Hematopoietic multipotent progenitor cell treated with erythropoietin and hydrocortisone succinate and interleukin-3 and kit ligand, for 15 days (in vitro differentiated cells): ENCODE measurements at places on chromosomes 4 and X.

GRCh38 chrX:22383988-22384387 lies 111.3 kb downstream of the CBLL2 start:
- DNase-seq, result no peak

- DNase-seq, result no peak
These were observed 113.6 kb upstream of the TEX13C start for GRCh38 chrX:125205918-125206665.

DNA sequence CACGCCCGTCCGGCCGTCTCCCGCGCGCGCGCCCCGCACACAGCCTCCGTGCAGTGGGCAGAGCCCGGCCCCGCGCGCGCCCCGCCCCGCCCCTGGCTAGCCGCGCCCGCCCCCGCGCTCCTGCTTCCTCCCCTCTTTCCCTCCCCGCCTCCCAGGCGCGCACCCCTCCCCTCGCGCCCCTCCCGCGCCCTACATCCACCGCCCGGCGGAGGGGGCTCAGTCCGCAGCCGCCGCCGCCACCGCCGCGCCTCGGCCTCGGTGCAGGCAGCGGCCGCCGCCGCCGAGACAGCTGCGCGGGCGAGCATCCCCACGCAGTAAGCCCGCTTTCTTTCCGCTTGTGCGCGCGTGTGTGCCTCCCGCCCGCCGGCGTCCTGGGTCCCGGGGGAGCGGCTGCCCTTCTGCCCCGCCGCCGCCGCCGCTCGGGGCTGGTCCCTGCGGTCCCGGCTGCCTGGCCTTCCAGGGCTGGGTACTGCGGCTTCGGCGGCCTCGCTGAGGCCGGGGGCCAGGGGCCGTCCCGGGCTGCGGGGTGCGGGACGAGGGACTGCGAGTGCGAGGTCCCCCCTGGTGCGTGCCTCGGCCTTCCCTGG lies at the start of gene FHL1:
FHL1 (plus strand) TSS at position 219 of the 587 bp plus-strand sequence.
- DNase-seq, result no peak

DNA sequence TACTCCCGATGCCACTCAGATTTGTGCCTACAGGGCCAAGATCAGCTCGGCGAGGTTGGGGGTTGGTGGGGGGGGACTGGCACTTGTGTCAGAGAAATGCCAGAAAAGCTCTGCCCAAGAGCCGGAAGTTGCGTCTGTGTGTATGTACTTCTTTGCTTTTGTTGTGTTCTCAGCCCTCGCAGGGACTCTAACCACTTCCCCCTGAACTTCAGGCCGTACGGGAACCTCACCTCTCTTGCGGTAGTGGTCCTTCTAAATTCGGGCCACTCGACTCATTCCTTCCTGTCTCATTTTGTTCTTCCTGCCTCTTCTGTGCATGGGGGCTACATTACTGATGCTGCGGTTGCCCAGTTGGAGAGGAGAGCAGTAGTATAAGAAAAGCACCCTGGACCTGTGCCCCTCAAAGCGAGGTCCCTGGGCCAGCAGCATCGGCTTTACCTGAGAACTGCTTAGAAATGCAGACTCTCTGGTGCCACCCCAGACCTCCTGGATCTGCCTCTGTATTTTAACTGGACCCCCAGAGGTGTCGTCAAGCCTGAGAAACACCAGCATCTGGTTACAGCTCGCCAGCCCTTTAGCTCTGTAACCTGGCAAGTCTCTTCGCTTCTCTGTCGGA lies 146.3 kb upstream of the RPS6KA3 start:
- DNase-seq, result no peak

- no peak for DNase-seq
These were observed 139.2 kb downstream of the SHOX start for GRCh38 chrX:769796-770195.

DNA sequence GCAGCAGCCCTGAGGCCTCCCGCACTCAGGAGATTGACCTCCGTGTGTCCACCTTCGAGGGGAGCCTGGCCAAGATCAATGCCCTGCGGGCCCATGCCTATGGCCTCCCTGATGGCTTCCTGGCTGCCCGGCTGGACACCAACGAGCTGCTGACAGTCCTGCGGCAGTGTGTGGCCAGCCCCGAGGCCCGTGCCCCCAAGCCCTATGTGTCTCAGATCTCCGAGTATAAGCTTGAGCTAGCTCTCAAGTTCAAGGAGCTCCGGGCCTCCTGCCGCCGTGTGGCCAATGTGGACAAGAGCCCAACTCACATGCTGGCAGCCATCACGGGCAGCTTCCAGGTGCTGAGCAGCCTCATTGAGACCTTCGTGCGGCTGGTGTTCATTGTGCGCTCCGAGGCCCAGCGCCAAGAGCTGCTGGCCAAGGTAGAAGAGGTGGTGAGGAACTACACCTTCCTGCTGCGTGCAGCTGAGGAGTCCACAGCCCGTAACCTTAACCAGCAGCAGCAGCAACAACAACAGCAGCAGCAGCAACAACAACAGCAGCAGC lies 25.5 kb upstream of the PRPS1 start:
- no peak for DNase-seq

GRCh38 chrX:150616179-150616862 lies 47.9 kb downstream of the MTM1 start:
- DNase-seq, result no peak

- DNase-seq, result no peak
These were observed 49.2 kb downstream of the PDS5A start for GRCh38 chr4:39928538-39928937.

GRCh38 chrX:17567187-17567586 lies 170.1 kb upstream of the SCML1 start:
- no peak for DNase-seq

GRCh38 chrX:25968920-25969319 lies 169.2 kb upstream of the MAGEB18 start:
- DNase-seq, result no peak

- DNase-seq, result no peak
These were observed 537.4 kb upstream of the PCDH7 start for GRCh38 chr4:30182786-30183185.

GRCh38 chr4:168604496-168605373 lies 107.9 kb downstream of the PALLD start:
- no peak for DNase-seq

DNA sequence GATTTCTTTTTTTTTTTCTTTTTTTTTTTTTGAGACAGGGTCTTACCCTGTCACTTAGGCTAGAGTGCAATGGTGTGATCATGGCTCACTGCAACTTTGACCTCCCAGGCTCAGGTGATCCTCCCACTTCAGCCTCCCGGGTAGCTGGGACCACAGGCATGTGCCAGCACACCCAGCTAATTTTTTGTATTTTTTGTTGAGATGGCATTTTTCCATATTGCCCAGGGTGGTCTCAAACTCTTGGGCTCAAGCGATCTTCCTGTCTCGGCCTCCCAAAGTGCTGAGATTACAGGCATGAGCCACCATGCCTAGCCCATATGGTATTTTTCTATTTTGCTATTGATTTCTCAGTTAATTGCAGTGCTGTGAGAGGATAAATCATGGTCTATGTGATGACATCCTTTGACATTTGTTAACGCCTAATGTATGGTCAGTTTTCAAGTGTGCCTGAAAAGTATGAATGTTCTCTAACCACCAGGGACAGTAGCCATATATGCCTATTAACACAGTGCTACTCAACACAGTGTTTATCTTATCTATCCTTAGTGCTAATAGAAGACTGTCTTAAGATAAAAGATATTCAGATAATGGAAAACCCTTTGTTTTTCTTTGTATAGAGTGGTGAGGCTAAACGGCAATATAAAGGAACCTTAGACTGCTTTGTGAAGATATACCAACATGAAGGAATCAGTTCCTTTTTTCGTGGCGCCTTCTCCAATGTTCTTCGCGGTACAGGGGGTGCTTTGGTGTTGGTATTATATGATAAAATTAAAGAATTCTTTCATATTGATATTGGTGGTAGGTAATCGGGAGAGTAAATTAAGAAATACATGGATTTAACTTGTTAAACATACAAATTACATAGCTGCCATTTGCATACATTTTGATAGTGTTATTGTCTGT lies 9.1 kb upstream of the HSPA4L start:
- no peak for DNase-seq

DNA sequence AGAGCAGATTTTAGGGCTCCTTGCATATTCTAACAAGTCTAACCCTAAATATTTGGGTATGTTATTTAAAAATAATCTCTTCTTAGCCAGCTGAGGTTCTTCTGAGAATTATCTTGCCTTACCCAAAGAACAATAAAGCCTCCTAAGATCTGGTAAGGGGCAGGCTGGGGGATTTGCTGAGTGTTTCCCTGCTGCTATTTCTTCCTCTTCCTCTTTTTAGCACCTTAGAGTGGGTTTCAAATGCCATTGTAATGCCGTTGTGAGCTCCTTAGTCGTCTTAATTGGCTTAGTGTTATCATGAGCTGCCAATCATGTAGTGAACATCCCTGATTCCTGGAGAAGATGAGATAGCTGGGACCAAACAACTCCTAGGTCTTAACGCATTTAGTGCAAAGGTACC lies 15.4 kb downstream of the STOX2 start:
- no peak for DNase-seq

GRCh38 chrX:40736170-40736505 lies 796 bp upstream of the MED14 start:
- DNase-seq, result no peak

- no peak for DNase-seq
These were observed 531 bp downstream of the RUFY3 start for GRCh38 chr4:70722199-70722791.

DNA sequence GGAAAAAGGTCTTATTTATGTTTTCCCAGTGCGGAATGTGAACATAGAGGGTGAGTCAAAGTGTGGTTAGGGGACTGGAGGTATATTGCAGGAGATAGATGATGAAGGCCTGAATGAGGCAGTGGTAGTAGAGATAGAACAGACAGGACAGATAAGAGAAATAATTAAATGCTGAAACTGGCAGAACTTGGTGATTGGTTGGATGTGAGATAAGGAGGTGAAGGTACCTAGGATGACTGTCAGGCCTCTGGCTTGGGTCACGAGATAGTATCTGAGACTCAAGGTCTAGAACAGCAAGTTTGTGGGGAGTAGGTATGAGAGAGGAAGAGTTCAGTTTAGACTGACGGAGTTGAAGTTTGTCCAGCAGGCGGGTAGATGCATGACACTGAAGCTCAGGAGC lies 3.5 kb downstream of the MND1 start:
- no peak for DNase-seq

DNA sequence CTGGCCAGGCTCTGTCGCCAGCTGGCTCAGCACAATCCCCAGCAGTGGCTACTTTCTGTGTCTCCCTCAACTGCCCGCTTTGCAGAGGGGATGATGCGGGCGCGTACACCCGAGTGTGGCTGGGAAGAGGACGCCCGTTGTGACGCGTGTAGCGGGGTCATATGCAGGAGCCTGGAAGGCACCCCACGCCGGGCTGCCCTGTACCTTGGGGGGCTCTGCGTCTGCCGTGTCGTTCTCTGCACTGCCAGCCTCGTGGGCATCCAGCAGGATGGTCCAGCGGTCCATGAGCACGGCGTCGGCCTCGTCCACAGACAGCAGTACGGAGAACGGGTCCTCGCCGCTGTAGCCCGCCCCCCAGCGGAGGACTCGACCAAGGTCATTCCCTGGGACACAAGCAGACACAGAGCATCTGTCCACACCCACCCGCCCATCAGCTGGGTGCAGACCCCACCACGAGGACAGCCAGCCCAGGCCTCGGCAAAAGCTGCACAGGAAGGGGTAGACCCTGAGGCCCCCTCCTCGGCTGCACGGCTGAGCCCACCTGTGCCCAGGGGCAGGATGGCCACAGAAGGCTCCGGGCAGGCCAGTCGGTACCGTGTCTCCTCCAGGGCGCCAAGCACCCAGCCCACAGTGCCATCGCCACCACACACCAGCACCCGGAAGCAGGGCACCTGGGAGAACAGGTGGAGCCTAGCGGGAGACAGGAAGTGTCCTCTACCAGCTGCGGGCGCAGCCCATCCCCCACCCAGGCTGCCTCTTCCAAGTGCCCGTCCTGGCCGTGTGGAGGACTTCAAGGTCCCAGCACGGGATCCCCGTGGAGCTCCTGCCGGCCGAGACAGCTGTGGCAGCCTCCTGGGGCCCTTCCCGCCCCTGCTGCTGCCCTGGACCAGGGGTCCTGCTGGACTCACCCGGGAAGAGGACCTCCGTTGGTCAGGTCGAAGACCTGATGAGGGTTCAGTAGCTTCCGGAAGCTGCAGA lies 10.8 kb downstream of the DGKQ start:
- DNase-seq, result no peak

DNA sequence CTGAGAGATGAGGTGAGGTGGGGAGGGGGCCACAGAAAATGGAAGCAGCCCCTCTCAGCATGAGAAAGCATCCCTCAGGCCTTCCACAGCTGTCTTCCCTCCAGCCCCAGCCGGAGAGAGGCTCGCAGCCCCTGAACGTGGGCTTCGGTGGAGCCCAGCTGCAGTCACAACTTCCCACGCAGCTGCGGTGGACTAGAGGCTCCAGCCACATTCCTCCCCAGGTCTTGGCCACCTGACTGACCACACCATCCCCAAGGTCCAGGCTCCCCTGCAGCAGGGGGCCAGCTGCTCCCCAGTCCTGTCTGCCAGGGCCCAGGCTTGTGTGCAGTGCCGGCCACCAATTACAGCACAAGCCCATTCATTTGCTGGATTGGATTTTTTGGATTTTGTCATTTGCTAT lies 212.3 kb upstream of the BCOR start:
- DNase-seq, result no peak

DNA sequence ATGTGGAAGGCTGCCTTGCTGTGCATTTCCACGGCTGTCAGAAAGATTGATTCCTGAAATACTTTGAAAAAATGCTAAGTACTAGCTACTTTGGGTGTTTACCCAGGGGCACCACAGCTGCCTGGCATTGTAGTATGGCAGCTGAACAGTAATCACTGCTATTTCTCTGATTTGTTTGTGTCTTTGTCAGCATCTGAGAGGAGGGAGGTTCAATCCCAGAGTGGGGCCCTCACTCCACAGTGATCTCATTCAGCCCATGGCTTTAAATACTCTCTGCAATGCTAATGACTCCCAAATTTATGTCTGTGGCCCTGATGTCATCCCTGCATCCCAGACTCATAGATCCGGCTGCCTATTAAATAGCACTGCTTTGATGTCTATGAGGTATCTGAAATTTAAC lies 575.3 kb upstream of the MAGEB2 start:
- no peak for DNase-seq

DNA sequence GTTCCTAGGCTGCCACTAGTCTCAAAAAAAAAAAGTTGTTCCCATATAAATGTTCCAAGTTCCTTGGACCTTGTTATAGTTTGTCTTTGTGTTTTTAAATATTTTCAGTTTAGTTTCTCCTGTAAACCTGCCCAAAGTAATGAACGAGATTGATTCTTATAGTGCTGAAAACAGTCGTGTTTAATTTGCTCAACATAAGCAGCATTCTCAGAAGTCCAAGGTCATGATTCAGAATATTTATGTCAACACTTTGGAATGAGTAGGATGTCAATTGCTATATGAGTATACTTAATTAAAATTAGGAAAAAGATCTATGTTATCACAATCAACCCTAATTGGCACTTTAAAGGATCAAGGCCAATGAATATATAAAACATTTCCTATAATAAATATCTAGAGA lies 510.9 kb downstream of the PPP4R3C start:
- DNase-seq, result no peak
